ENCODE measurements at places on chromosomes 5 and 9.

DNA sequence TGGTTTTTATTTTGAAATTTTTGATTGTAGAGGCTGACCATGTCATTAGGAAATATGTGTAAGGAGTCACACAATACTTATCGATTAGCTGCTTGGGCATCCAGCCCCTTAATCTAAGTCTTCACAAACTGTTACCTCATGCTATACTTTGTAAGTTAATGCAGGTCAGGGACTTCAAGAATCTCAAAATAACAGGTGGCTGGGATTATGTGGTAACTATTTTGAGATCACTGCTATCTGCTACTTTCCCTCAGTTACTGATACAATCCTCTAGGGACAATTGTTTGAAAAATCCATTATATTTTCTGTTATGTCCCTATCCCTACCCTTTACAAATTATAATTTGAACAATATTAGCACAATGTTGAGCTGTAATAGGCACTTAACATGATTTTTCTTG, 21.7 kb downstream of the FTMT start:
- no peak for DNase-seq

- DNase-seq, result no peak
These were observed 404.3 kb downstream of the RAB3C start for GRCh38 chr5:58987193-58987592.

DNA sequence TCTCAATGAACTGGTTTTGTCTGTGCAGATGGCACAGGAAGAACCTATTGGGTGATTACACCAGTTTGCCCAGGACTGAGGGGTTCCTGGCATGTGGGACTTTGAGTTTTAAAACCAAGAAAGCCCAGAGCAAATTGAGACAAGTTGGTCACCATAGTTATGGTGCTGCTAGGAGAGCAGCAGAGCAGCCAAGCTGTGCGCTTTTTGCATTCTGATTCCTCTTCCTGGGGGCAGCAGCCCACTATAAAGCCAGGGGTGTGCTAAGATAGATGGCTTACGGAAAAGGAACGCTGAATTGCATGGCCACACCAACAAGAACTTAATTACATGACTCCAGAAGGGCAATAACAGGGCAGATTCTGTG, 49.7 kb downstream of the TIMD4 start:
- DNase-seq, result no peak

GRCh38 chr9:131727184-131727759, 12.6 kb downstream of the RAPGEF1 start:
- DNase-seq, result no peak

GRCh38 chr5:63959177-63959982, 2.9 kb downstream of the HTR1A start:
- DNase-seq, result no peak

DNA sequence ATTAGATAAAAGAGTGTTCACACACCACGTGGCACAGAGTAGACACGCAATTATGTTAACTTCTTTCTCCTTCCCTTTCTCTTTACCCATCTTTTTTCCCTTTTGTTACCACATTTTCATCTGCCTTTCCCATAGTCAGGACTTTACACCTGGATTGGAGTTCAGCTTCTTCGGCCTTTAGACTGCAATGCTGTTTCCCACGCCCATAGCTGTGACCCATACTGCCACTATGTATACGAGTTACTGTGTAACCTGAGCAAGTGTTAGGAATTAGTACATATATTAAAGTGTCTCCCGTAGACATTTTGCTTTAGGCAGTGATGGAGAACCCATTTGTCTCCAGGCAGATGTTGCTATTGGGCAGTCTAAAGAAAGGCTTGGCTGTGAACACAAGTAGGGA, 143.6 kb upstream of the SLC28A3 start:
- no peak for DNase-seq

- no peak for DNase-seq
These were observed 86.8 kb downstream of the MELK start for GRCh38 chr9:36659500-36659899.

- peak; percentile 69 for DNase-seq
These were observed 50.3 kb downstream of the MTAP start for GRCh38 chr9:21852754-21853153.

DNA sequence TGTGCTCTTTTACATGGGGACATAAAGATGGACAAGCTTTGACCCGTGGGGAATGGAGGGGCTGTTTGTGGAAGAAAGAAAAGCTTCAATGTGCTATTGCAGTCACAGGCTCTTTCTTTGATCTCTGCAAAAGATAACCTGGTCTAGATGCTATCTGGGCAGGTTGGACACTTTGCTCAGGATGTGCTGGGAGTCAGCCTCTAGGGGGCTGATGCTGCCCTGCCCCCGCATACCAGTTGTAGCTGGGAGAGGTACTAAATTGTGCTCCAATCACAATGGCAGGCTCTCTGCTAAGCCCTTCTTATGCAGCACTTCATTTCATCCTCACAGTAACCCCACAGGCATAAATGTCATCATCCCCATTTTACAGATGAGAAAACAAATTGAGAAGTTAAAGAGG, 67.2 kb downstream of the PSD2 start:
- DNase-seq, result no peak

DNA sequence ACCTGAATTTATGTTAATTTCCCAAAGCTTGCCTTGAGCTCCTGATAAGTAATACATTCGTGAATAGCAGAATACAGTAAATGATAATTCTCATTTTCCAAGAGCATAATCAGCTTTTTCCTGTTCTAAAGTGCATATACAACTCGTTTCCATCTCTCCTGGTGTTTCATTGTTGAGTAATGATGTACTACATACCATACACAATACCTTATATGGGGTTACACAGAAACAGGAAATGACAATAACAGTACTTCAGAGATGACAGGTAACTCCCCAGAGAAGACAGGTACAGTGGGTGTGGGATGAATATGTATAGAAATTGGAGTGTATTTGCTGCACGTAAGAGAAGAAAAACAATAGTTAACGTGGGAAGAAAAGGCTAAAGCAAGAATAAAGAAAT, 287.1 kb downstream of the TENT4A start:
- peak; percentile 9 for DNase-seq

DNA sequence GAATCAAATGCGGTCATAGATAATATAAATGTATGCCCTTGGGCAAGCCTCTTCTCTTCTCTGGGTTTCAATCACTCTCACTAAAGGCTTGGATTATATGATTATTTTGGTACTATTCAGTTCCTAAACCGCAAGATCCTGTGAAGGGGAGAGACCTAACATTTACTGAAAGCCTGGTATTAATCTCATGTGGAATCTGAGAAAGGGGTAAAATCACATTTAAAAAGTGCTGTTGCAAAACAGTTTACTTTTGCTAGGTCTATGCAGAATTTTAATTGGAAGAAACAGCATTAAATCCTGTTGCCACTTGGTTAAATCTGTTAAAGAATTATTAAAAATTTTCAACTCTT, 50.7 kb downstream of the SLC44A1 start:
- DNase-seq, result no peak

DNA sequence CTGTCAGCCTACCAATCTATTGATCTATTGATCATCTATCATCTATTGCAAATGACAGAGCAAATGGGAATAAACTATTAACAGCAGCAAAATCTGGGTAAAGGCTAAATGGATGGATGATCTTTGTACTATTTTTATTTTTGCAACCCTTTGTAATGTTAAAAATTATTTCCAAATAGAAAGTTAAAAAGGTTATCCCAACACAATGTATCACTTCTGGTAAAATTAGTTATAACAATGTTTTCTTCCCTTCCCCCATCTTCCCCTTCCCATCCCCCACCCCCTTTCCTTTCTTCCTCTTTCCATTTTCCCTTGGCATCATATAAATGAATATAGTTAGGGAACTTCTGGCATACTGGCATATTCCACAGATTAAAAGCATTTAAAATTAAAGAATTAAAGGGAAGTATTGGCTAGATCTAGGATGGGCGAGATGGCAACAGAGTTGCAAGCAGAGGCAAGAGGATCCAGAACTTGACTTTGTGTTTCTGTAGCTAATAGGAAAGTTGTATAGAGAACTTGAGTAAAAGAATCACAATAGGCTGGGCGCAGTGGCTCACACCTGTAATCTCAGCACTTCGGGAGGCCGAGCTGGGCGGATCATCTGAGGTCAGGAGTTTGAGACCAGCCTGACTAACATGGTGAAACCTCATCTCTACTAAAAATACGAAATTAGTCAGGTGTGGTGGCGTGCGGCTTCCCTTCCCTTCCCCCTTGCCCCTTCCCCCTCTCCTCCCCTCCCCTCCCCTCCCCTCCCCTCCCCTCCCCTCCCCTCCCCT, 66.6 kb upstream of the TAF11L2 start:
- no peak for DNase-seq

- peak; percentile 48 for DNase-seq
These were observed 353.6 kb downstream of the SLIT3 start for GRCh38 chr5:168947212-168947868.

Data from activated CD4-positive, alpha-beta T cell treated with anti-CD3 and anti-CD28 coated beads, Interleukin-2, Interleukin-4, amounts not matched to agents 100 ng/mL and 50 ng/mL, durations not matched to agents 16 hours and 8 hours (primary cell).